Activated T-cell treated with anti-CD3 and anti-CD28 coated beads, Interleukin-2, amount 50 U/mL, for 72 hours (primary cell): ENCODE measurements at places on chromosomes 5 and 9. TPM values are rescaled to one million over a fixed set of nuclear protein-coding genes. Genes with fewer than 3 reads are reported as not detected.

DNA sequence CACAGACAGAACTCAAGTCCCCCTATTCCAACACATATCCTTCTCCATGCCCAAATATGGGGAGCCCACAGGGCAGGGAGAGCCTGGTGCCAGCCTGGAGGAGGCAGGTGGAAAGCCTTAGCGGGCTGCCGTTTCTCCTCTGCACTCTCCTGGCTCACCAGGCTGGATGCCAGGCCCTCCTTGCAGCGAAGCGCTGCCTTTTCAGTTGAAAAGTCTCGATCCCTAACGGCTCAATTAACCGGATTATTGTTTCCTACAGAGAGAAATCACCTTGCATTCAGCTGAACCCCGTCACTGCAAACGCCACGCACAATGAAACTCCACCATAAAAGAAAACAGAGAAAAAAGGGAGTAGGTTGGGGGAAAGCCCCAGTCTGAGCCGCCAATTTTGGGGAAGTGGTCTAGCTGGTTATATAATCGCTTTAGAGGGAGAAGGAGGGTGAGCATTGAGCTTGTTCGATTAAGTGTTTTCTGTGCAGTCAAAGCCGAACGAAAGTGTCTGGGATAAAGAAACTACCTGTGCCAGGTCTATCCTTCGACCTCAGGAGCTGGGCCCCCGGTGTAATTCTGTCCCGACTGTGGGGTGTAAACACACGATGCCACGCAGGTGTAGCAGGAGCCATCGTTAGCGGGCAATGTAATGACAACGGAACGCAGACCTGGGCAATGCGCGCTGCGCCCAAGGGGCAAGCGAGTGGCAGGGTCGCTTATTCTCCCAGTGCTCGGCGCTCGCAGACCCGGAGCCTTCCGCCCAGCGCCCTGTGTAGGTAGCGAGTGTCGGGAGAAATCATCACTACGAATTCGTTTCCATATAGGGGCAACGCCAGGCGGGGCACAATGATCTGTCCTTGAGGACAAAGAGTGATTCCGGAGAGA is 3.8 kb downstream of the BARHL1 start:
- H3K4me1 ChIP-seq = peaks cover 19% of the 10 kb centered on the region
- no peak for DNase-seq
- peaks cover 84% of the 10 kb centered on the region for H3K27me3 ChIP-seq
- H3K4me3 ChIP-seq = no peak overlapping the region
- H3K27ac ChIP-seq = no peak overlapping the region

Gene LCN1
- total RNA-seq = not detected

DNA sequence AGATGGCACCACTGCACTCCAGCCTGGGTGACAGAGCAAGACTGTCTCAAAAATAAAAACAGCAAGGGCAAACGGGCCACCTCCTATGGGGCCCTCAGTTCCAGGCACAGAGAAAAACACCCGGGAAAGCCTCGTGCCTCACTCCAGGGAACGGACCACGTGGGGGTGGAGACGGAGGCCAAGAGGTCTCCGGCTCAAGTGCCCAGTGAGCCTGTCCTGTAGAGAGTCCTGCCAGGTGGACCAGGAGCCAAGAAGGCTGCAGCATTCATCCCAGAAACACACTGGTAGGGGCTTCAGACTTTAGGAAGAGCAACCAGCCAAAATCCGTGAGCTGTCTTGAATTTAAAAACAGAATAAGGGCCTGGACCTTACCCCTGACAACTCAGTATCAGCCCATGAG is 63.8 kb downstream of the C5orf15 start:
- H3K27me3 ChIP-seq = no peaks in the 10 kb centered on the region
- DNase-seq = no peak

DNA sequence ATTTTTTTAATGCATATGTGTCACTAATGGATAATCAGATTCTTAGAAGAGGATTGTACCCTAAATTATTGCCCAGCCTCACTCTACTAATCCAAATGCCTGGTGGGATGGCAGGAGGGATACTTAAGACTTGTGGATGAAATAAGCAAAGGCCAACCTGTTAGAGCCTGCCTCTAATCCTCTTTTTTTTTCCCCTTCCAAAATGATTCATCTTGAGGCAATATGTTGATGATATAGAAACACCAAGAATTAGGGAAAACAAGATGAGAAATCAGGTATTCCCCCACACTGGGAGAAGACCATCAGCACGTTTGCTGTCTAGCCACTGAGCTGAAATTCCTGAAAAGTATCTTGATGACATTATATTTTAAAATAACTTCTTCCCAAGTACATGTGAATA is 52.0 kb downstream of the RFK start:
- no peak for DNase-seq
- no peak overlapping the region for H3K4me3 ChIP-seq
- no peaks in the 10 kb centered on the region for H3K4me1 ChIP-seq
- H3K27me3 ChIP-seq = peaks cover 18% of the 10 kb centered on the region

- no peak for DNase-seq
- no peaks in the 10 kb centered on the region for H3K4me1 ChIP-seq
- H3K27ac ChIP-seq = no peak overlapping the region
- H3K36me3 ChIP-seq = no peaks in the 10 kb centered on the region
- no peak overlapping the region for H3K4me3 ChIP-seq
These were observed 162.7 kb upstream of the LHFPL2 start for GRCh38 chr5:78811121-78811817.

DNA sequence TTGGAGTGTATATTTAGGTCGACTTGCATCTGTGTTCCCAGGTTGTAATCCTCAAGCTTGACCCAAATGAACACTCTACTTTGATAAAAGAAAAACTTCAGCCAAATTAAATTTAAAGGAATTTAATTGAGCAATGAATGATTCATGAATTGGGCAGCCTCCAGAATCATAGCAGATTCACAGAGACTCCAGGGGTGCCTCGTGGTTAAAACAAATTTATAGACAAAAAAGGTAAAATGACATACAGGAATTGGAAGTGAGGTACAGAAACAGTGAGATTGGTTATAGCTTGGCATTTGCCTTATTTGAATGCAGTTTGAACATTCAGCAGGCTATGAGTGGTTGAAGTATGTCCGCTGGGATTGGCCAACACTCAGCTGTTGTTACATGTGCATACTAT is 21.6 kb upstream of the SPATA31D4 start:
- H3K27ac ChIP-seq = no peak overlapping the region
- no peak for DNase-seq
- H3K4me1 ChIP-seq = no peaks in the 10 kb centered on the region
- H3K36me3 ChIP-seq = no peaks in the 10 kb centered on the region
- no peak overlapping the region for H3K4me3 ChIP-seq

DNA sequence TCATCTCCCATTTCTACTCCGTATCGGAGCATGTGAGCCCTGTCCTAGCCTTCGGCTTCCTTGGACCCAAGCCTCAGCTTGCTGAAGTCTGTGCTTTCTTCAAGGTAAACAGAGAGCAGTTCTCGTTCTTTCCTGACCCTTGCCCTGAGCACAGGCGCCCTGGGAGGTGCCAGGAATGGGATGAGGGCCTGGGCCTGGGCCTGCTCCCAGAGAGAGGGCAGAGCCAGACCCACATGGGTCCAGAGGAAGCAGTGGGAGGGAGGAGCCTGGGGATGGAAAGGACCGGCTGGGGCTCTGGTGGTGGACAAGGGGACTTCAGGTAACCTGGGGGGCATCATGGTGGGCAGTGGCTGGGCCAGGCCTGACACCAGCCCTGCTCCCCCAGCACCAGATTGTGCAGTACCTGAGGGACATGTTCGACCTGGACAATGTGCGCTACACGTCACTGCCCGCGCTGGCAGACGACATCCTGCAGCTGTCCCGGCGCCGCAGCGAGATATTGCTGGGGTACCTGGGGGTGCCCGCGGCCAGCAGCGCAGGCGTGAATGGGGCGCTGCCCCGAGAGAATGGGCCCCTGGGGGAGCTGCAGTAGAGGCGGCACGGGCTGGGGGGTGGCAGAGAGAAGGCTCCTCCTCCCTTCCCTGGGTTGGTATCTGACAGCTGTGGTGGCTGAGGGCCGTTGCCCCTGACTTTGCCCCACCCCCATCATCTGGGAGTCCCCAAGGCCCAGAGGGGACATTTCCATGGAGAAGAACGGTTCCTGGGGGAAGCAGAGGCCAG is 10.9 kb upstream of the DOLPP1 start:
- H3K27me3 ChIP-seq = no peaks in the 10 kb centered on the region
- H3K36me3 ChIP-seq = peaks cover 3% of the 10 kb centered on the region
- no peak overlapping the region for H3K4me3 ChIP-seq
- H3K4me1 ChIP-seq = peaks cover 30% of the 10 kb centered on the region
- DNase-seq = no peak

DNA sequence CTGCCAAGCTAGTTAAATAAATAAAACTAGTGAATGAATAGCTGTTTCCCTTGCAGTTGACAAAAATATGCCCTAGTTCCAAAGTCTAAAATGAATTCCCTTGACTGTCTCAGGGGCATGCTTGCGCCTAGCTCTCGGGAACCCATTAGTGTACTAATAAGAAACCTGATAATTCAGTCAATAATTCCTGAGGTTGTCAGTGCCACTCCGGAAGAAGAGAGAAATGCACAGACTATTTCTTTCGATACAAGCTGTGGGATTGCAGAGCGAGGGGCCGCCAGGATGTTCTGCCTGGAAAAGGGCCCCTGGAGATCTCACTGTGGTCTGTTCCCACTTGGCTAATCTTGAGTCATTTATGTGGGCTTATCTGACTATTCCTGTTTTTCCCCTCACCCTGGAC is 56.4 kb upstream of the LARP1 start:
- H3K27me3 ChIP-seq = no peaks in the 10 kb centered on the region
- no peak overlapping the region for H3K27ac ChIP-seq
- DNase-seq = no peak
- no peaks in the 10 kb centered on the region for H3K36me3 ChIP-seq
- no peak overlapping the region for H3K4me3 ChIP-seq

DNA sequence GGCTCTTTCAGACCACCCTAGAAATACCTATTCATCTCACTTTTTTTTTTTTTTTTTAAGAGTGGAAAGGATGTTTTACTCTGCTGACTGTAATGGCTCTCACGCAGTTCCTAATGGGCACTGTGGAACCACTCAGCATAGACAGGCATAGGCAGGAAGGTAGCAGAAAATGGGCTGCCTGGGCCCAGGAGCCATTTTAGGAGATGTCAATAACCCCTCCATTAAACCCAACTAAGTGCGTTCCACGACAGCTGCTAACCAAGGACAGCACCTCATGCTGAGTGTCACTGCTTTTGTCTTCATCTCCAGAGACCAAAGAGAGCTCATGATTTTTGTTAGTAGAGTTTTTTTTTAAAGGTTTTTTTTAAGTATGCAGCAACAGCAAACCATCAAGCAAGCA is 15.3 kb downstream of the MAP1B start:
- no peaks in the 10 kb centered on the region for H3K36me3 ChIP-seq
- no peak overlapping the region for H3K27ac ChIP-seq
- no peak for DNase-seq
- peaks cover 90% of the 10 kb centered on the region for H3K27me3 ChIP-seq

DNA sequence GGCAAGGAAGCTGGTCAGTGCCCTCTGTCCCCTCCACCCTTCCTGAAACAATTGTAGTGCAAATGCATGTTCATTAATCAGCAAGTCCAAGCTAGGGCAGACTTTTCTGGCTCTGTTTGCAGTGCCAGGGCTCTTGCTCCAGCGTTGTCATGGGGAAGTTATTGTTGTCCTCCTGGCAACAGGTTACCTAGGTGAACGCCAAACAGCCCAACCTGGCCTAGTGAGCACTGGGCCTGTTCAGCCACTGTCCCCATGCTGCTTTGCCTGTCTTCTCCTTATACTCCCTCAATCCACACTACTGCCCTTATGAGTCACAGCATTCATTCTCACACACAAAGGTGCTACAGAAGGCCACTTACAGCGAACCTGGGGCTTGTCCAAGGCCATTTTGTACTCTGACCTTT is 34.5 kb upstream of the GLIS3 start:
- H3K27ac ChIP-seq = no peak overlapping the region
- peaks cover 11% of the 10 kb centered on the region for H3K27me3 ChIP-seq
- DNase-seq = no peak
- no peaks in the 10 kb centered on the region for H3K36me3 ChIP-seq
- H3K4me1 ChIP-seq = peaks cover 3% of the 10 kb centered on the region

GRCh38 chr9:103037508-103038477 is 42.7 kb downstream of the CYLC2 start:
- no peak overlapping the region for H3K4me3 ChIP-seq
- H3K36me3 ChIP-seq = no peaks in the 10 kb centered on the region
- H3K4me1 ChIP-seq = no peaks in the 10 kb centered on the region
- DNase-seq = no peak
- no peaks in the 10 kb centered on the region for H3K27me3 ChIP-seq

Gene PCDHB7
- total RNA-seq = not detected
